A549 treated with GW870086 at 1 μM for 4 hours (cell line): ENCODE measurements at places on chromosomes 2 and 18. TPM values are rescaled to one million over a fixed set of nuclear protein-coding genes. Genes with fewer than 3 reads are reported as not detected.

RUFY4 gene
- total RNA-seq, result 0.23 TPM in 1 of 5 replicates, not detected in the others

FKBP1B gene
- 10.1 to 13.2 TPM (median 11.8 TPM) in 5 replicates for total RNA-seq

KCNE4 gene
- total RNA-seq, result 0.24 to 0.69 TPM (median 0.57 TPM) in 5 replicates

MYOM1 gene
- 0.08 to 0.26 TPM (median 0.15 TPM) in 5 replicates for total RNA-seq

FNDC4 gene
- total RNA-seq, result 3.5 to 6.2 TPM (median 4.0 TPM) in 5 replicates

CCDC142 gene
- 11.7 to 14.4 TPM (median 13.1 TPM) in 5 replicates for total RNA-seq

C2orf74 gene
- 16.0 to 19.5 TPM (median 16.4 TPM) in 5 replicates for total RNA-seq

MZT2B gene
- 295 to 433 TPM (median 412 TPM) in 5 replicates for total RNA-seq

DPYSL5 gene
- 2.9 to 5.5 TPM (median 4.7 TPM) in 5 replicates for total RNA-seq

DIPK1C gene
- not detected in 5 replicates for total RNA-seq

HRH4 gene
- not detected in 5 replicates for total RNA-seq

ACVR1C gene
- total RNA-seq, result 0.03 to 0.05 TPM in 2 of 5 replicates, not detected in the others

ZNF516 gene
- total RNA-seq, result 3.9 to 6.1 TPM (median 5.7 TPM) in 5 replicates

TAF4B gene
- 4.0 to 5.1 TPM (median 4.8 TPM) in 5 replicates for total RNA-seq

RASGRP3 gene
- 0.55 to 1.2 TPM (median 0.72 TPM) in 5 replicates for total RNA-seq

TMEM131 gene
- 11.5 to 16.9 TPM (median 13.9 TPM) in 5 replicates for total RNA-seq

STARD6 gene
- 0.22 TPM in 1 of 5 replicates, not detected in the others for total RNA-seq

FOXD4L1 gene
- total RNA-seq, result 0.24 to 0.56 TPM (median 0.30 TPM) in 5 replicates

DNAH6 gene
- 0.03 to 0.10 TPM (median 0.07 TPM) in 4 of 5 replicates, not detected in the other for total RNA-seq

NXPH2 gene
- not detected in 5 replicates for total RNA-seq

FAM110C gene
- total RNA-seq, result 0.13 to 0.71 TPM (median 0.23 TPM) in 5 replicates

PREB gene
- 48.6 to 60.4 TPM (median 59.1 TPM) in 5 replicates for total RNA-seq

KCNK3 gene
- 0.46 to 1.2 TPM (median 0.68 TPM) in 5 replicates for total RNA-seq

BOLL gene
- not detected in 5 replicates for total RNA-seq

GPR35 gene
- 0.62 to 1.0 TPM (median 0.71 TPM) in 5 replicates for total RNA-seq

CYRIA gene
- total RNA-seq, result 0.13 to 0.29 TPM (median 0.23 TPM) in 4 of 5 replicates, not detected in the other

NETO1 gene
- not detected in 5 replicates for total RNA-seq

CDH19 gene
- 0.52 to 1.2 TPM (median 1.0 TPM) in 5 replicates for total RNA-seq

ATP6V1B1 gene
- total RNA-seq, result 1.2 to 2.5 TPM (median 2.4 TPM) in 5 replicates

LHCGR gene
- total RNA-seq, result not detected in 5 replicates

ABCG8 gene
- total RNA-seq, result not detected in 5 replicates

POTEC gene
- total RNA-seq, result not detected in 5 replicates

DLX1 gene
- total RNA-seq, result 2.0 to 3.4 TPM (median 3.1 TPM) in 5 replicates

COL6A3 gene
- total RNA-seq, result 0.08 to 0.23 TPM (median 0.14 TPM) in 5 replicates

ALPI gene
- total RNA-seq, result 0.06 to 0.15 TPM in 2 of 5 replicates, not detected in the others

TMEM169 gene
- 0.31 to 0.64 TPM (median 0.42 TPM) in 5 replicates for total RNA-seq

OSR1 gene
- total RNA-seq, result 6.3 to 10.3 TPM (median 7.0 TPM) in 5 replicates

TPO gene
- total RNA-seq, result 0.07 to 0.27 TPM (median 0.08 TPM) in 3 of 5 replicates, not detected in the others

EPB41L3 gene
- total RNA-seq, result 0.09 to 0.21 TPM (median 0.17 TPM) in 4 of 5 replicates, not detected in the other

MC2R gene
- not detected in 5 replicates for total RNA-seq

TUBA4B gene
- total RNA-seq, result 0.13 to 0.34 TPM (median 0.19 TPM) in 3 of 5 replicates, not detected in the others

COL4A4 gene
- 1.2 to 2.4 TPM (median 1.8 TPM) in 5 replicates for total RNA-seq

SEMA4C gene
- 14.0 to 22.4 TPM (median 20.1 TPM) in 5 replicates for total RNA-seq

SMAD2 gene
- 54.4 to 65.5 TPM (median 62.5 TPM) in 5 replicates for total RNA-seq

PROC gene
- total RNA-seq, result 4.0 to 4.6 TPM (median 4.2 TPM) in 5 replicates

EDAR gene
- 0.03 to 0.08 TPM (median 0.06 TPM) in 4 of 5 replicates, not detected in the other for total RNA-seq

BBS5 gene
- total RNA-seq, result 4.8 to 6.0 TPM (median 6.0 TPM) in 5 replicates

SP140 gene
- 0.13 TPM in 1 of 5 replicates, not detected in the others for total RNA-seq

LRRTM1 gene
- total RNA-seq, result not detected in 5 replicates

TRIM54 gene
- 0.67 to 1.1 TPM (median 0.72 TPM) in 5 replicates for total RNA-seq

PSD4 gene
- 10.8 to 13.2 TPM (median 12.7 TPM) in 5 replicates for total RNA-seq

SDC1 gene
- 161 to 208 TPM (median 194 TPM) in 5 replicates for total RNA-seq

ESCO1 gene
- total RNA-seq, result 8.1 to 10.2 TPM (median 9.2 TPM) in 5 replicates

LPIN2 gene
- 15.5 to 19.7 TPM (median 18.6 TPM) in 5 replicates for total RNA-seq

PROM2 gene
- 0.03 to 0.32 TPM (median 0.18 TPM) in 4 of 5 replicates, not detected in the other for total RNA-seq

NEU4 gene
- total RNA-seq, result 0.08 to 0.48 TPM (median 0.19 TPM) in 5 replicates
